ENCODE measurements at places on chromosomes 7 and 10.

DNA sequence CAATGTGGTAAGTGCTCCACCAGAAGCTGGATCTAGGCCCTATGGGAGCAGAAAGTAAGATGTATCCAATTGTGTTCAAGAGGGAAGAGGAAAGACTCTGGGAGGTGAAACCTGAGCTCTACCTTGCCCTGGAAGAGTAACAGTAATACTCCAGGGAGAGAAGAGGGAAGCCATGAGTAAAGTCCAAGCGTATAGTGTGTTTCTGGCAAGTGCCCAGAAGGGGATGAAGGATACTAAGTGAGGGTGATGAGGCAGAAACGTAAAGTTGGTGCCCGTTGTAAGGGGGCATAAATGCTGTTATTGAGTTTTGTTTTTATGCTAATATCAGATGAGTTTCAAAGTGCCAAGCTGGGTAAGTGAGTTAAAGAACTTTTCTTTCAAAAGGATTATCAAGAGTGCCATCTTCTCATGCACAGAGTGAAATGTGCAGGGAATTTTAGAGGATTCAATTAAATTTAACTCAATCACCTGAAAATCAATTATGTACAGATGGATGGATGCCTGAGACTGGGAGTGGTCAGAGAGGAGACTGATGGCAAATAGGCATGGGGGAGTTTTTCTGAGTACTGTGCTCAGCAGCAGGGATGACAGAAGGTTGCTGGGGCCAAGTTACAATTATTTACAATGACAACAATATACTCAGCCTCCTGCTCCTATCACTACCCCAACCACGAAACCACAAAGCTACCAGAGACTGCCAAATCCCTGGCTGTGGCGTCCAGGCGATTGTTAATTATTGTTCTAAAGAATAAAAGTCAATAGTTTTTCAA, 123.3 kb upstream of the LAMB4 start:
- DNase-seq, result peak; percentile 26

DNA sequence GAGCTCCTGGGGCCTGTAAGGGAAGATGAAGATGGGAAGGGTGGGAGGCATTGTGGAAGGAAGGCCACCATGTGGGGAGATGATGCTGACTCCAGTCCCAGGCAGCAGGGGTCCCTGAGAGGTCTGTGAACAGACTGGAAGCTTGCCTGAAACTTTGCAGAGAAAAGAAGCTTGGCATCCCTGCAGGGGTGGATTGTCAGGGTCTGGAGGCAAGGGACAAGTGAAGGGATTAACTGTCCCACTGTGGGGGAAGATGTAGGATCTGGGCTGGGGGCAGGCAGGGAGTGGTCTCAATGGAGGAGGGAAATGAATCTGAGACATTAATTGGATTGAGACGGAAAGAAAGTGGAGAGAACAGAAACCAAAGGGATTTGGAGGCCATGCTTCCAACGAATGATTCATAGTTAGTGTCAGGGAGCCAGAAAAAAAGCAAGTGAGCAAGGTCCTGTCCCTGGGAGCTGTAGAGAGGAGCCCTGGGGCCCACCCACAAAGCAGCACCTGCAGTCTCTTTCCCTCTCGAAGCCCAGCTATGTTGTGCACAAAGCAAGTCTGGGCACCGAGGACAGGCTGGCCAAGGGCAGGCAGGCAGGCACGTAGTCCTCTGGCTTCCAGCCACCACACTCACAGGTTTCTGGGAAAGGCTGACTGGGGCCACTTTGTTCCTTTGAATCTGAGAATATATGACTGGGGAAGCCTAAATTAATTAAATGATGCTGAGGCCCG, 4.7 kb upstream of the SLC18A3 start:
- no peak for DNase-seq

DNA sequence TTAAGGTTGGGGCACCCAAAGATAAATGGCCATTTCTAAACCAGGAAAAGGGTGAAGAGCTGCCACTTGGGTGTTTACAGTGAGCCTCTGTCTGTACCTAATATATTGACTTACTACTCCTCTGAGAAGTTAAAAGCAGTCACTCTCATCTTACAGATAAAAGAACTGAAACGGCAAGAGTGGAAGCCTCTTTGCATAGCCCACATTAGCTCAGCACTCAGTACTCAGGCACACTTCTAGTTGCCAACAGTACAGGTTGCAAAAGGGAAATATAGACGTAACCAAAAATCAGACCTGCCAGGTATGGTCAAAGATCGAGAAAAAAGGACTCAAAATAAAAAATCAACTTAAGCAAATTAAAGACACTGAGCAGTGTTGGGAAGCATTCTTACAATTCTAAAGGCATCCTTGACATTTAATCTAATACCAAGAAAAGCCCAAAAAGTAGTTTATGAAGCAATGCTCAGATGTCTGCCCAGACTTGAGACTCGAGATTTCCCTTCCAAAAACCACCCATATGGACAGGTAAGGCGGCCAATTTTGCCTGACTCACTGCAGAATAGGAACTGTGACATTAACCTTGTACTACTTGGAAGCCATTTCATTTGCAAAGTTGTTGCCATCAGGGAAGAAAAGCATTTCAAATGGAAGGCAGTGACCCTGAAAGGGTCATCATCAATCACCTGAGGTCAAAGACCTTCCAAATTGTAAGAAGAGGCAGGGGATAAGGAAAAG, 139.3 kb downstream of the SLC25A13 start:
- DNase-seq, result no peak

- no peak for DNase-seq
Measured at GRCh38 chr7:137920637-137921399, 74.0 kb upstream of the DGKI start.
